ENCODE measurements at places on chromosomes 16 and 17.

- no peak for DNase-seq
Observed at GRCh38 chr17:56933868-56934267, 20.0 kb upstream of the TRIM25 start.

GRCh38 chr17:83133302-83134121, 54.1 kb downstream of the METRNL start:
- no peak for DNase-seq

GRCh38 chr17:38332735-38333134, 11.0 kb downstream of the GPR179 start:
- no peak for DNase-seq

GRCh38 chr17:61828694-61829093, 34.6 kb downstream of the BRIP1 start:
- DNase-seq = no peak

GRCh38 chr16:79767421-79768275, 167.1 kb upstream of the MAF start:
- DNase-seq = no peak

- no peak for DNase-seq
Observed at GRCh38 chr16:4328782-4329775, 13.2 kb downstream of the GLIS2 start.

DNA sequence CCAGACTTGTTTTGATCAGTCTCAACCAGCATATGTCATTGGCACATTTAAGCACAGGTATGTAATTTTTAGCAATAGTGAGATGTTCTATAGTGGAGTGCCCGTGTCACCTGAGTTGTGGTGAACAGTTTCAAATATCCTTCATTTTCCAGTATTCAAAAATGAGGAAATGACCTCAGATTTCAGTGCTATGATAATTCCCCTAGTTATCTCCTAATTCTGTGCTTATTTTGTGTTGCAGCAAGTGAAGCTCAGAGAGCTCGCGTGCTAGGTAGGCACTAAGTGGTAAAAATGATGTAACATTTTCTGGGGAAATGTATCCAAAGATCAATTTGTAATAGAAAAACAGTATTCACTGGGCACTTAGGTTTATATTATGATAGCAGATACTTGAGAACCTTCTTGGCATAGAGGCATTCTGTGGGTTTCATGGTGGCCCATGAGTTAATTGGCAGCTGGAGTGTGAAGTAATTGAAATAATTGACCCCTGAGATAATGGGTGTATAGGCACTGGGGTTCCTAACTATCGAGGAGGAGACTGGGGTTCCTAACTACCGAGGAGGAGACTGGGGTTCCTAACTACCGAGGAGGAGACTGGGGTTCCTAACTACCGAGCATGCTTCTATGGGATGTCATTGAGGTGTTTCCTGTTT, 159.1 kb downstream of the PRKCA start:
- DNase-seq = no peak

GRCh38 chr17:51618476-51618875, 358.1 kb downstream of the UTP18 start:
- no peak for DNase-seq

GRCh38 chr16:59905131-59905530, 1171.0 kb upstream of the GOT2 start:
- DNase-seq = no peak

GRCh38 chr16:27816561-27816960, 247.0 kb downstream of the GSG1L start:
- no peak for DNase-seq

DNA sequence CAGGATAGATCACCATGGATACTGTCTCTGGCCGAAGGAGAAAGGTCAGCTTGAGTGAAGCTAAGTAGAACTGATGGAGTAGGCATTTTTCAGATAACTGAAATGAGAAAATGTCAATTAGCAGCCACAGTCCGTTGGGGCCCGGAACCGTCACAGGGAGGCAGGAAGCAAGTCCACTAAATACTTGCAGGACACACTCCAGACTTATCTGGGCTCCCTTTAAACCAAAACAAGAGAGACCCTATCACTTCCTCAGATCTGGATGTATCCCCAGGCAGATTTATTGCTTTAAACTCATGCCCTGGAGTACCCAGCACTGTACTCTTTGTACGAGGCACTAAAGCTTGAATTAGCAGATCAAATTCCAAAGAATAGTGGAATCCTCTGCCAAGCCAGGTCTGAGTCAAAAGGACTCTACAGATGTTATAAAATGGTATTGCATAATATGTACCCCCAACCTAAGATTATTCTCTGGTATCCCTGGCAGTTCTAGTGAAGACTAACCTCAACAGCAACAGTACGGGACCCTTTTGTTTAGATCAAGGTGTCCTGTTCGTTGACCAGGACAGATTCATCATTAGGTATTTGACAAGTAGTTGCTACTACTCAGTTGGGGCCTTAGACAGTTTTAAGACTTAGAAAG, 8.1 kb downstream of the ZP2 start:
- DNase-seq = no peak

DNA sequence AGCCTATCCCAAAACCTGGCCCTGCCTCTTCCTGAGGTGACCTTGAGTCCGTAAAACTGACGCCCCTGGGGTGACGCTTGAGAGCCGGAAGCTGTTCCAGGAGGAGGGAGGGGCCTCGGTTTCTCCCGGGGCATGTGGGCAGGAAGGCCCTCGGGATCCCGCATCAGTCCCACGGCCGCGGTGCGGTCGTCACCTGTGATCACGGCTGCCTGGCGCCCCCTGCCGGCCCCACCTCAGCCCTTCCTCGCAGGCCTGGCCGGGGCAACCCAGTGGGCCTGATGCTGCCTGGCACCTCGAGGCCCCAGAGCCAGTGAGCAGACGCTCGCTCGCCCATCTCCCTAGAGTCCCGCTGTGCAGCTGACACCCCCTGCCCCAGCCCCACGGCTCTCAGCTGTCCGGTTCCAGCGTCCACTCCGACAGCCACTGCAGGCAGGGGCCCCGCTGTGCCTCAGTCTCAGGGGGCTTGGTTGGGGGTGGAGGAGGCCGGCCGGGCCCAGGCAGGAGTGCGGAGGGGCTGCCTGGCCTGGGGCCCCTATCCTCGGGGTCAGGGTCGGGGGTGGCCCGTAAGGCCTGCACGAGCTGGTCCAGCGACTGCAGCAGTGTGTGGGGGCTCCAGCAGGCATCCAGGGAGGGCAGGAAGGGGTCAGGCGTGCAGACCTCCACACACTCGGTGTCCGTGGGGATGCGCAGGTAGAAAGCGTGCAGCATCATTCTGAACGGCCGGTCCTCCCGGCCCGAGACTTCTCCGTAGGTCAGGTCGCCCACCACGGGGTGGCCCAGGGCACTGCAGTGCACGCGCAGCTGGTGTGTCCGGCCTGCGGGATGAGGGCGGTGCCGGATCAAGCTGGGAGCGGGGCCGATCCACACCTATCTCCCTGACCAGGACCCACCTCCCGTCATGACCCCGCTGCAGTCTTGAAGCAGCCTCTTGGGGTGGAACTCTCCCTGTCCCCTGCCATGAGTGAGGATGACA, 2.3 kb downstream of the RPUSD1 start:
- DNase-seq = peak; percentile 72

- DNase-seq = peak; percentile 67
Observed at GRCh38 chr17:17812211-17813054, 24.4 kb downstream of the SREBF1 start.

- peak; percentile 6 for DNase-seq
Observed at GRCh38 chr17:32142857-32143526, 690 bp downstream of the RHOT1 start.

- no peak for DNase-seq
Observed at GRCh38 chr16:57725151-57725550, 10.4 kb upstream of the KATNB1 start.

DNA sequence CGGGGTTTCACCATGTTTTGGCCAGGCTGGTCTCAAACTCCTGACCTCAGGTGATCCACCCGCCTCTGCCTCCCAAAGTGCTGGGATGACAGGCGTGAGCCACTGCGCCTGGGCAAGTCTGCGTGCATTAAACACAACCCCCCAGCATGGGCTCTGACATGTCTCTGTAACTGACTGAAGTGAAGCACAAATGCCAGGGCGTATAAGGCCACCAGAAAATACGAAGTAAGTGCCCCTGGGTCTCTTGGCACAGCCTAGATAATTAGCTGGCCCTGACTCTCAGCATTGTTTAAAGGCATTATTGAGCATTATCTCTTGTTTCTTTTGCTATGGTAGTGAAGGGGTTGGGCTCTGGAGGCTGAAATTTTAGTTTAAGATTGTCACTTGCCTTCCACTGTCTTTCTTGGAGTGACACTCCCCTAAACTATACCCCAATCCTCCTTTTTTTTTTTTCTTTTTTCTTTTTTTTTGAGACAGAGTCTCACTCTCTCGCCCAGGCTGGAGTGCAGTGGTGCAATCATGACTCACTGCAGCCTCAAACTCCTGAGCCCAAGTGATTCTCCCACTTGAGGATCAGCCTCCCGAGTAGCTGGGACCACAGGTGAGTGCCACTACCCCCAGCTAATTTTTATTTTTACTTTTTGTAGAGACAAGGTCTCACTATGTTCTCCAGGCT, 8.2 kb upstream of the SEC14L1 start:
- DNase-seq = no peak

DNA sequence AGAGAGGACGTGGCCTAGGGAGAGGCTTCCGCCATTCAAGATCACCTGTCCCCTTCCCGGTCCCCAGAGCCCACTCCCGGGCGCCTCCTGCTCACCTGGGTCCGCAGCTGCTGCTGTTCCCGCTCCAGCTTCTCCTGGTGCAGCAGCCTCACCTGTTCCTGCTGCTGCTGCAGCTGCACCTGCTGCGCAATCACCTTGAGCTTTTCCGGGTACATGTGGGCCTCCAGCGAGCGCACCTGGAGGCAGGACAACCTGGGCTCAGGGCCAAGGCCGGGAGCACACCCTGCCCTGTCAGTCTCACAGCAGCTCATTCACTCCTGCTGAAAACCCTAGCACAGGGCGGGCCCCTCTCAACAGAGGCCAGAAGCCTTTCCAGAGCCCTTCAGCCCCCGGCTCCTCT, 12.5 kb downstream of the TFAP4 start:
- DNase-seq = no peak

- DNase-seq = no peak
Observed at GRCh38 chr16:83689385-83689831, 118.4 kb upstream of the HSBP1 start.

- no peak for DNase-seq
Observed at GRCh38 chr17:46876353-46876887, 25.0 kb downstream of the WNT9B start.

DNA sequence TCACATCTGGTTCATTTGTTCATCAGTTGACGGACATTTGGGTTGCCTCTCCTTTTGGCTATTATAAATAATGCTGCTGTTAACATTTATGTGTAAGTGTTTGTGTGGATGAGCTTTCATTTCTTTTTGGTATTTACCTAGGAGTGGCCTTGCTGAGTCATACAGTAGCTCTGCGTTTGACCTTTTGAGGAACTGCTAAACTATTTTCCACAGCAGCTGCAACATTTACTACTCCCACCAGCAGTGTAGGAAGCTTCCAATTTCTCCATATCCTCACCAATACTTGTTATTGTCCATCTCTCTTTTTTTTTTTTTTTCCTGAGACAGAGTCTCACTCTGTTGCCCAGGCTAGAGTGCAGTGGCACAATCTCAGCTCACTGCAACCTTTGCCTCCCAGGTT, 20.7 kb upstream of the PLCG2 start:
- DNase-seq = no peak

DNA sequence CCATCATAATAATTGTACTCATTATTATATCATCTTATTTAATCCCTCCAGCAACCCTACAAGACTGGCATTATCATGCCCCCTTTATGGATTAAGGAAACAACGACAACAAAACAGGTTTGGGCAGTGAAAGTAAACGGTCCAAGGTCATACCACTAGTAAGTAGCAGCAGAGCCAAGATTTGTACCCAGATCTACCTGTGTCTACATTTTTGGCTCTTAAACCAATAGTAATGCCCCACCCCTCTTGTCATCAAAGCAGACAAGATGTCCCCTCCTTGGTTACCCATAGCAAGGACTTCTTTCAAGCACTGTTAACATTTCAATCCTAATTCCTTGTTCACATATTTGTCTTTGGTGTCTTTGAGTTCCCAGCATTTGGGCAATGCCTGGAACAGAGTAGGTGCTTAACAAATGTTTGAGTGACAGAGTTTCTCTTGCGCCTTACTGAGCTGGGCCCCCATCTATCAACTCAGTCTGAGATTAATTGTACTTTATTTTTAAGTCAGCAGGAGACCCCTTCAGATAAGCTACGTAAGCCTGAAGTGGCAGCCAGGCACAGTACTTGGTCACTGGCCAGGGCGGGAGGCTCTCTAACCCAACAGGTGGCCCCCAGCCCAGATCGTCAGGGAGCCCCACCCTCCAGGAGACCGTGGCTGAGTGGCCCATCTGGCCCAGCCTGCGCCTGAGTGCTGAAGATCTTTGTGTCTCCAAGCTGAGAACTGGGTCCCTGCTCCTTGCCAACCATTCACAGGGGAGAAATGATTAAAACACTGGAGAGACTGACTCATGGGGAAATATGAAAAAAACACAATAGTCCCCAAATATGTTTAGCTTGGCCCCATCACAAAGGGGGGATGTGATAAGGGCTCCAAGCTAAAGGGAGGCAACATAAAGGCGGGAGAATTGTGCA, 75.8 kb downstream of the AXIN2 start:
- DNase-seq = no peak

- DNase-seq = no peak
Observed at GRCh38 chr16:25155553-25156460, 44.3 kb downstream of the LCMT1 start.

- peak; percentile 5 for DNase-seq
Observed at GRCh38 chr17:61904094-61904710, 23.6 kb downstream of the INTS2 start.

DNA sequence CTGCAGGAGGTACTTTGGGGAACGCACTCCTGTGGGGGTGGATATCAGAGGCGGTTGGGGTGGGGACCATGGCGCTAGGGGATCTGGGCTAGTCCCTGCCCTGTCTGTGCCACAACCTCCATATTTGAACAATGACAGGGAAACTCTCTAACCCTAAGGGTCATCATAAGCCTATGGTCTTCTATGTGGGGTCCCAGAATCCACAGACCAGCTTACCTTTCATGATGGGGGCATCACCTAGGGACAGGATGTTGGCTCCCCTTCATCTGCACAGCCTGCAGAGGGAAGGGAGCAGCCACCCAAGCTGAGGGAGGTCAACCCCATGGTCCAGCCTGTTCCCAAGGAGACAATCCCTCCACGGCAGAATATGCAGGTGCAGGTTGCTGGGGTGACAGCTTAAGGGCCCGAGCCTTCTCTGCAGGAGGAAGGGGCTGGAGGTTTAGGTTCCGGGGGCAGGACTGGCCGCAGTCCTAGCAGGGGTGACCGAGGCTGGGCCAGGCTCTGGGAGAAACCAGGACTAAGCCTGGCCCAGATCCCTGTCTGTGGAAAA, 1.7 kb downstream of the ORAI3 start:
- no peak for DNase-seq
